Thyroid gland (tissue), 4 donors: ENCODE measurements at places on chromosomes 1 and 21.
A peak's percentile ranks its signal among the peaks of the same experiment; 100 is the strongest.

DNA sequence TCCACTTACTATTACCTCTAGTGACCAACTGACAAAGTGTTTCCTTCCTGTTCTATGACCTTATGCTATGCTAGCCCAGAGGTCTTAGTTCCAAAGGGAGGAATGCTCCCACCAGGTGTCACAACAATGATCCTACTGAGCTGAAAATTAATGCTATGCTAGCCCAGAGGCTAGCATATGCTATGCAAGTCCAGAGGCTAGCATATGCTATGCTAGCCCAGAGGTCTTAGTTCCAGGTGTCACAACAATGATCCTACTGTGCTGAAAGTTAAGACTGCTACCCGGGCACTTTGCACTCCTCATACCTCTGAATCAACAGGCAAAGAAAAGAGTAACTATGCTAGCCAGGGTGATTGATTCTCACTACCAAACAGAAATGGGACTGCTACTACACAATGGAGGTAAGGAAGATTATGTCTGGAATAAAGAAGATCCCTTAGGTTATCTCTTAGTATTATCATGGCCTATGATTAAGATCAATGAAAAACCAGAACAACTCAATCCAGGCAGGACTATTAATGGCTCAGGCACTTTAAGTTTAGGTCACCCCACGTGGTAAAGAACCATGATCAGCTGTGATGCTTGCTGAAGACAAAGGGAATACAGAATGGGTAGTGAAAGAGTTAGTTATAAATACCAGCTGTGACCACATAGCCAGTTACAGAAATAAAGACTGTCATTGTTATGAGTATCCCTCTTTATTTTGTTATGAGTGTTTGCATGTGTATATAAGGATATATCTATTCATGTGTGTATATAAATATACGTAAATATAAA, 114.1 kb downstream of the CSMD2 start:
- no peak overlapping the region for H3K27ac ChIP-seq
- H3K36me3 ChIP-seq, result no peaks in the 10 kb centered on the region
- H3K4me1 ChIP-seq, result no peaks in the 10 kb centered on the region

DNA sequence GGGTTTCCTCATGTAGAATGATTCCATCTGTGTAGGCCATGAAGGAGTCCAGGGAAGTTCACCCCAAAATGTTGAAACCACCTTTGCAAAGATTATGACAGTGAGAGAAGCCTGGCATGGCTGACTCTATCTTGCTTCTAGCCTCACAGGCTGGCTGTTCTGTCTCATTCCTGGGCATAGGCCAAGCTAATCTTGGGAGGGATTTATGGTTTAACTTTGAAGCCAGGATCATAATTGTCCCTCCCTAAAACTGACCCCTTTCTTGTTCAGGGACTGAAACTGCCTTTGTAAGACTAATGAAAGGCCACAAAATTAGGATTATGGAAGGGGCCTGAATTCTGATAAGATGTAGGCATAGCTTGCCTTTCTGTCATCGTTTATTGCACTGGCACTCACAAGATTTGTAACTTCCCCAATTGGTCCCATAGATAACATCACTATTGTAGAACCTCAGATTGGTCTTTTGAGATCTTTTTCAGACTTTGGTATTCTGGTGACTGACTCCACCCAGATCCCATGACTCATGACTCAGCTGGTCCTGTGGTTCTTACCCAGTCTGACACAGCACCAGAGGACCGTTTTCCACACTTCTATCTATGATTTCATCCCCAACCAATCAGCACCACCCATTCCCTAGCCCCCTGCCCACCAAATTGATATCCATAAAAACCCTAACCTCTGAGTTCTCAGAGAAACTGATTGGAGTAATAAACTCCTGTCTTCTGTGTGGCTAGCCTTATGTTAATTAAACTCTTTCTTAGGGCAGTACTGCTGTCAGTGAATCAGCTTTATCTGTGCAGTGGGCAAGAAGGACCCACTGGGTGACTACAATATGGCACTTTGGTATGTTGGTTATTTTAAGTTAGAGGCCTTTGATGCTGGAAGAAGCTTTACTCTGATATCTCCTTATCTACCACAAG, 13.6 kb upstream of the LAMTOR5 start:
- no peaks in the 10 kb centered on the region for H3K27me3 ChIP-seq
- H3K4me1 ChIP-seq, result no peaks in the 10 kb centered on the region
- DNase-seq, result no peak
- H3K27ac ChIP-seq, result no peak overlapping the region
- no peak overlapping the region for H3K4me3 ChIP-seq
- H3K36me3 ChIP-seq, result no peaks in the 10 kb centered on the region

- DNase-seq, result peak; percentile 32
- peaks cover 3% of the 10 kb centered on the region for H3K36me3 ChIP-seq
- H3K27me3 ChIP-seq, result no peaks in the 10 kb centered on the region
- no peak overlapping the region for H3K4me3 ChIP-seq
Observed at GRCh38 chr1:23103001-23103889, 65.4 kb downstream of the LUZP1 start.

- H3K27ac ChIP-seq, result peak overlapping the region; percentile 96
- H3K4me3 ChIP-seq, result no peak overlapping the region
- H3K4me1 ChIP-seq, result peaks cover 89% of the 10 kb centered on the region
- no peaks in the 10 kb centered on the region for H3K27me3 ChIP-seq
Observed at GRCh38 chr1:21324368-21325141, 34.3 kb upstream of the ECE1 start.

DNA sequence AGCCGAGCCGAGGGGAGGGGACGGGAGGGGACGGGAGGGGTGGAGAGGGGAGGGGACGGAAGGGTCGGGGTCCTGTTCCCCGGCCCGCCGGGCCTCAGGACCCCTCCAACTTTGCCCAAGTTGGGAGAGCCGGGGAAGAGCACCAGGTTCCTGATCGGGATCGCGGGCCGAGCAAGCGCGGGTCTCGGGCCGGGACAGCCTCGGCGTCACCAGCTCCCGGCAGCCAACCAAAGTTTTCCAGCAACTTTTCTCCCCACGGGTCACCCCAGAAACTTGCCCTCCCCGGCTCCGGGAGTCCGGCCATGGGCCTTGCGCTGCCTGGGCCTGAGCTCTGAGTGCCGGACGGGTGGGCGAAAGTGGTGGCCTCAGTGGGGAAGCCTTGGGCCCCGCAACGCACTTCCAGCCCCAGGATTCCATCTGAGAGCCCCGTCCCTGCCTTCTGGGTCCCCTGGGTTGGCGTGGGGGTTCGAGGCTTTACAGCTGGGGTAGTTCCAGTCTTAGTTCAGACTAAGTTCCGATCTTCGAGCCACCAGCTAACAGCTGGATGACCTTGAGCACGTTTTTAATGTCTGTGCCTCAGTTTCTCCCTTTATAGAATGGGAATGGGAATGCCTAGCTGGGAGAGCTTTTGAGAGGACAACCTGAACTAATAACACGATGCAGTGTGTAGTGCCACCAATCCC, 458 bp downstream of the ZC3H12A start:
- peaks cover 77% of the 10 kb centered on the region for H3K4me1 ChIP-seq
- peak overlapping the region; percentile 83 for H3K4me3 ChIP-seq
- no peaks in the 10 kb centered on the region for H3K27me3 ChIP-seq
- no peak for DNase-seq
- peaks cover 3% of the 10 kb centered on the region for H3K36me3 ChIP-seq

DNA sequence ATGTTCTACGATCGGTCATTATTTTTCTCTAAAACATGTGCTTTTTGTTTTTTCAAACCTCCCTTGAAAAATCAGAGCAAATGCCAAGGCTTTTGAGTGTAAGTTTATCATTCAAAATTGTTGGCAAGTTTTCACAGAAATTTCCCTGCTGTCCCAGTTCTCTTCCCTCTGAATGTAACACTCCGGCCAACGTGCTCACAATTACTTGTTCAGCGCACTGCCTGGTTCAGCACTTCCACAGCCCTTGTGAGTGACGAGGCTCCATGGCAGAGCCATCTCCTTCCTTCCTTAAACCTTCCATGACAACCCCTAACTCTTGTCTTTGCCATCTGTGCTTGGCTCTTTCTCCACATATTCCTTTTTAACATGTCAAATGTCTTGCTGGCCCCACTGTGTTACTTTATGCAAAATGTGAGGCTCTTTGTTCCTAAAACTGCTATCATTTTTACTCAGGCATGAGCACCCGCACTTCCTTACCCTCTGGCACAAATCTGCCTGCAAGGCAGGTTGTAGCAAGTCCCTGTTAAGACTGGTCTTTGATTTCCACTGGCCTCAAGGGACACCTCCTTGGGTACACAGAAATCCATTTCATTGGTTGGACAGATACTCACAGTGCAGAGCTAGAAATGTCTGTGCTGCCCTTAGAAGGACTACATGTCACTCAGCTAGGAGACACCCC, 142.8 kb downstream of the HUNK start:
- H3K27ac ChIP-seq, result no peak overlapping the region
- no peaks in the 10 kb centered on the region for H3K27me3 ChIP-seq
- no peak for DNase-seq
- no peaks in the 10 kb centered on the region for H3K36me3 ChIP-seq
- no peaks in the 10 kb centered on the region for H3K4me1 ChIP-seq

- H3K4me3 ChIP-seq, result no peak overlapping the region
- H3K36me3 ChIP-seq, result no peaks in the 10 kb centered on the region
- no peak overlapping the region for H3K27ac ChIP-seq
- DNase-seq, result no peak
- H3K27me3 ChIP-seq, result no peaks in the 10 kb centered on the region
- no peaks in the 10 kb centered on the region for H3K4me1 ChIP-seq
Observed at GRCh38 chr1:53626616-53627015, 112.3 kb downstream of the GLIS1 start.

DNA sequence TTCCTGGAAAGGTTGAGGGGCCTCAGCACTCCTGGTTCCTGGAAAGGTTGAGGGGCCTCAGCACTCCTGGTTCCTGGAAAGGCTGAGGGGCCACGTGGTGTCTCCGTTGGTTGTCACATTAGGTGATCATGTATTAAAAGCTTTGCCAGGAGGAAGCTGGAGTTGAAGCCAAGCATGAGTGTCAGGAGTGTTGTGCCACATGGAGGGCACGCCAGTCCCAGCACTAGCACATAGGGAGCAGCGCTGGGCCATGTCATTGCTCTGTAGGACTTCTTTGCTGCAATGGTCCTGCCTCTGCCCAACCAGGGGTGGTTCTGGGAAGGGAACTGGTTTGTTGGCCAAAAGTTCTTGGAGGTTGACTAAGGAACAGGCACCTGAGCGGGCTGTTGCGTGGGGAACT, 13.3 kb downstream of the ATP5PO start:
- no peak for DNase-seq
- H3K27ac ChIP-seq, result no peak overlapping the region
- H3K36me3 ChIP-seq, result peaks cover 45% of the 10 kb centered on the region
- H3K27me3 ChIP-seq, result no peaks in the 10 kb centered on the region
- H3K4me1 ChIP-seq, result no peaks in the 10 kb centered on the region

GRCh38 chr1:5254131-5254725, 599.8 kb downstream of the AJAP1 start:
- no peaks in the 10 kb centered on the region for H3K27me3 ChIP-seq
- H3K27ac ChIP-seq, result no peak overlapping the region
- H3K4me1 ChIP-seq, result no peaks in the 10 kb centered on the region
- no peak overlapping the region for H3K4me3 ChIP-seq
- no peaks in the 10 kb centered on the region for H3K36me3 ChIP-seq
- no peak for DNase-seq

GRCh38 chr1:195373856-195374255, 1234.4 kb downstream of the KCNT2 start:
- H3K36me3 ChIP-seq, result no peaks in the 10 kb centered on the region
- H3K27me3 ChIP-seq, result no peaks in the 10 kb centered on the region
- no peak overlapping the region for H3K4me3 ChIP-seq

DNA sequence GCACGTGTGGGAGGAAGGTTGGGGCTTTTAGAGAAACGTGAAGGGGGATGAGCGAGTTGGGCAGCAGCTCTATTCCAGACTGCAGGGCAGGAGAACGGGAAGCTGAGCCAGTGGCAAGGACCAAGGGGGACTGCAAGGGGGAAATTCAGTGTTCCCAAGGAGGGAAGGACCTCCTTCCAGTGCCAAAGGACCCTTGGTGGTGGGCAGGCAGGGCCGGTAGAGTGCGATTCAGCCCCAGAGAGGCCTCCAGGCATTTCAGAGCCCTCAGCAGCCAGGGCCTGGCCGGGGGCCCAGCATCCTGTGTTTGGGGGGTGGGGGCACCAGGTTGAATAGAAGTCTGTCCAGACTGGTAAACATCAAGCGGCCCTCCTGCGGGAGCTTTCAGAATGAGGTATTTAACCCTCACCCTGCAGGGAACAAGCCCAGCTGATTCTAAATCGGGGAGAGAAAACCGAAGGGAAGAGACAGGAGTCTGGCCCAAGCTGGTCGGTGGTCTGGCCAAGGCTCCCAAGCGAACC, 2.3 kb downstream of the COL9A2 start:
- DNase-seq, result no peak
- H3K4me1 ChIP-seq, result peaks cover 22% of the 10 kb centered on the region
- H3K4me3 ChIP-seq, result no peak overlapping the region
- no peaks in the 10 kb centered on the region for H3K36me3 ChIP-seq
- no peaks in the 10 kb centered on the region for H3K27me3 ChIP-seq
- H3K27ac ChIP-seq, result no peak overlapping the region

DNA sequence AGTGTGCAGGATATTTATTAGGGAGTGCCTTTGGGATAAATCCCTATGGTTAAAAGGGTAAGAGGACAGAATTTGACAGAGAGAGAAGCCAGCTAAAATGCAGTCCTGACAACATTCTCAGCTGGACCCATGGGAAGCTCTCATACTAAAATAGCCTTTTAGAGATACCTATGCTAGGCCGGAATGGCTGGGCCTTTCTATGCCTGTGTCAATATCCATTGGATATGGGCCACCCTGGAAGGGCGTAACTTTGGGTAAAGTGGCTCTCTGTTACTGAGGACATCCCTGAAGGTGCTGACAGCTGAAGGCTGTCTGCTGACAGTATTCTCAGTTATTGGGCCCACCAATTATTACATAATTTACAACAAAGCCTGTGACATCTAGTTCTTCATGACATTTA, 613.0 kb upstream of the B3GALT2 start:
- H3K4me1 ChIP-seq, result no peaks in the 10 kb centered on the region
- H3K36me3 ChIP-seq, result no peaks in the 10 kb centered on the region
- no peaks in the 10 kb centered on the region for H3K27me3 ChIP-seq
- no peak overlapping the region for H3K4me3 ChIP-seq
- H3K27ac ChIP-seq, result no peak overlapping the region

GRCh38 chr1:209585672-209586071, 2.2 kb downstream of the CAMK1G start:
- no peaks in the 10 kb centered on the region for H3K27me3 ChIP-seq
- H3K4me1 ChIP-seq, result peaks cover 17% of the 10 kb centered on the region
- peak; percentile 73 for DNase-seq
- no peak overlapping the region for H3K4me3 ChIP-seq
- no peak overlapping the region for H3K27ac ChIP-seq
- H3K36me3 ChIP-seq, result no peaks in the 10 kb centered on the region

DNA sequence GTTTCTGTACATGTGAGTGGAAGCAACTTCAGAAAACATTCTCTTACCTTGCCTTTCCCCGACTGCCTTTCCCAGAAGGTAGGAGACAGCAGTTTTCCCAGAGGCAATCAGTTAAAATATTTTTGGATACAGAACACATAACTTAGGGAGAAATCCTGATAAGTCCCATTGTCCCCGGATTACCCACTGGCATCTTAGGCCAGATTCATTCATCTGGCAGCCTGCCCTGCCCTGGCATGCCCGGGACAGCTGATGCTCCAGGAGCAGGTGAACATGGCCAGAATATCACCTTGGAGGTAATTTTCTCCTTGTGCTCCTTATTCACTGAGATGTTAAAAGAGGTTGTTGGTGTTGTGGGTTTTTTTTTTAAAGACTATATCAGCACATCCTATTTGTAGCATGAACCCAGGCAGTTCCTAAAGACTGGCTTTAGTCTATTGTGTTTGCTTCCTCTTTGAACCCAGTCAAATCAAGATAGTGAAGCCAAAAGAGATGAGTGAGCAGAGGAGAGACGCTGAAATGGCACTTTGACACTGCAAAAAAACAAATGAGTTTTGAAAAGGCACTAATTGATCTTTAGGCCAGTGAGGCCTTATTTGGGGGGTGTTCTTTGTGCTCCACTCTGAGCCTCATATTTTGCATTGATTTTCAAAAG, 139.6 kb downstream of the PLPP3 start:
- peak; percentile 51 for DNase-seq
- no peak overlapping the region for H3K4me3 ChIP-seq
- no peaks in the 10 kb centered on the region for H3K27me3 ChIP-seq
